ENCODE measurements at places on chromosomes 16 and 17.

DNA sequence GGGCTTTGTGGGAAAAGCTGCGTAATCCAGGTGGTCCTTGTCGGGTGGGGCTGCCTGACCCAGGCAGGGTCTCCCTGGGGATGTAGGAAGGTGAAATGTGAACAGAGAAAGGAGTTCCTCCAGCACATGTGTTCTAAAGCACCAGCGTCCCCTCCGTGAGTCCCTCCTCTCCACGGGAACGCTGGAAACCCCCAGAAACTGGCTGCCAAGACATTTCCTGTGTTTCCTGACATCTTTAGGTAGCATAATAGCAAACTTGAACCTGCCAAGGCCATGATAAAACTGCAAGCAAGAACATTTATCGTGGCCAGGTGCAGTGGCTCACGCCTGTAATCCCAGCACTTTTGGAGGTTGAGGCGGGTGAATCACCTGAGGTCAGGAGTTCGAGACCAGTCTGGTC lies 12.6 kb upstream of the PYDC1 start:
- no peak for DNase-seq

- peak; percentile 49 for DNase-seq
These were observed 159.9 kb downstream of the ANKFN1 start for GRCh38 chr17:56313201-56313600.

DNA sequence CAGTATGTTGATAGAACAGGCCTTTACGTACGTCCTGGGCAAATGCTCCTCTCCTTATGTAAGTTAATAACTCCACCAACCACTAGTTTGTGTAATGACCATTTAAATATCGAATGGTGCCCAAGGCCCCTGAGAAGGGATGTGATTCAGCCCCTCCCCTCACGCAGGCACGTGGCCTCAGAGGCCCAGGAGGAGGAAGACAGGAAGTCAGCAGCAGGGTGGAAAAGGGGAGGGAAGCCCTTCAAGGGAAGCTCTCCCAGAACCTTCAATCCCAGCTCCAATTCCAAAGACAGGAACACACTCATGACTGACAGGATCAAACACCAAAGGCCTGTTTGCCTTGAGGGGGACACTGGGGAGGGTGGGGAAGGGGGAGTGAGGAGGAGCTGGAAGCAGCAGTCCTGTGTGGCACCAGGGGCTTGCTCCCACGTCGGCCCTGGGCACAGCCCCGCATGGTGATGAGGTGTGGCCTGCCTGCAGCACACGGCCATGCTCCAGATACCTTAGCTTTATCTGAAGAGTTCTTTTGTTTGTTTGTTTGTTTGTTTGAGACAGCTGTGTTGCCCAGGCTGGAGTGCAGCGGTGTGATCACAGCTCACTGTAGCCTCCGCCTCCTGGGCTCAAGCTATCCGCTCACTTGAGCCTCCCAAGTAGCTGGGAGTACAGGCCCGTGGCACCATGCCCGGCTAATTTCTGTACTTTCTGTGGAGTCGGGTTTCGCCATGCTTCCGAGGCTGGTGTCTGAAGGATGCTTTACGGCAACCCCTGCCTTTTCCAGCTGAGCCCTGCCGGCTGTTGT lies 105.0 kb downstream of the ZNF778 start:
- DNase-seq: peak; percentile 22

DNA sequence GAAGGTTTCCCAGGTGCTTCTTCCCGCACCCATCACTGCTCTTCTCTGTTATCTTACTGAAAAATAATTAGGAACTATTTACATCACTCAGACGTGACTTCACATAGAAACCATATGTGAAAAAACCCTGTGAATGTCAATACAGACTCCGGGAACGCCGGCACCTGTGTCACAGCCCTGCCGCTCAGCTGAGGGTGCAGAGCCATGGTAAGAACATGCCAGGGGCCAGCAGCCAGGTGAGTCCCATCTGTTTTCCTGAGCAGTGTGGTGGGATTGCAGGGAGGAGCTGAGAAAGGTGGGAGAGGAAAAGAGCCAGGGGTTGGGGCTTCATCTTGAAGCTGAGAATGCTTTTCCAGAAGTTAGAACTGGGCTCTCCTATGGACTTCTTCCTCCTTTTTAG lies 13.7 kb downstream of the FOXF1 start:
- no peak for DNase-seq

DNA sequence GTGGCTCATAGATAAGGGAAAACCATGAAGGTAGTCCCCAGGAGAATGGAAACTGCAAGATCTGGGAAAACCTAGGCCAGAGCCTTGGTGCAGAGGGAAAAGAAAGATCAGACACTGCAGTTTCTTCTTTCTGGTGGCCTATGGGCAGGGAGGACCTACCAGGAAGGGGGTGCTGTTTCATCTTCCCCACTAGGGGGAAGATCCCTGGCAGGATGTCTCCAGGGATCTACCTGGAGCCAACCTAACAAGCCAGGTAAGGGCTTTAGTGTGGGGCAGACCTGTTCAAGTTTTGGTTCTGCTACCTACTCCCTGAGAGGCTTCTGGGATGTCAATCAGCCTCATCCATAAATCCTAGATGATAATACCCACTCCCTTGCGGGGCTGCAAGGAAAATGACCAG lies 21.4 kb downstream of the TOM1L2 start:
- no peak for DNase-seq

GRCh38 chr17:50174444-50174843 lies 8.6 kb downstream of the SGCA start:
- DNase-seq: no peak

GRCh38 chr17:68277807-68278206 lies 13.1 kb downstream of the SLC16A6 start:
- DNase-seq: no peak

DNA sequence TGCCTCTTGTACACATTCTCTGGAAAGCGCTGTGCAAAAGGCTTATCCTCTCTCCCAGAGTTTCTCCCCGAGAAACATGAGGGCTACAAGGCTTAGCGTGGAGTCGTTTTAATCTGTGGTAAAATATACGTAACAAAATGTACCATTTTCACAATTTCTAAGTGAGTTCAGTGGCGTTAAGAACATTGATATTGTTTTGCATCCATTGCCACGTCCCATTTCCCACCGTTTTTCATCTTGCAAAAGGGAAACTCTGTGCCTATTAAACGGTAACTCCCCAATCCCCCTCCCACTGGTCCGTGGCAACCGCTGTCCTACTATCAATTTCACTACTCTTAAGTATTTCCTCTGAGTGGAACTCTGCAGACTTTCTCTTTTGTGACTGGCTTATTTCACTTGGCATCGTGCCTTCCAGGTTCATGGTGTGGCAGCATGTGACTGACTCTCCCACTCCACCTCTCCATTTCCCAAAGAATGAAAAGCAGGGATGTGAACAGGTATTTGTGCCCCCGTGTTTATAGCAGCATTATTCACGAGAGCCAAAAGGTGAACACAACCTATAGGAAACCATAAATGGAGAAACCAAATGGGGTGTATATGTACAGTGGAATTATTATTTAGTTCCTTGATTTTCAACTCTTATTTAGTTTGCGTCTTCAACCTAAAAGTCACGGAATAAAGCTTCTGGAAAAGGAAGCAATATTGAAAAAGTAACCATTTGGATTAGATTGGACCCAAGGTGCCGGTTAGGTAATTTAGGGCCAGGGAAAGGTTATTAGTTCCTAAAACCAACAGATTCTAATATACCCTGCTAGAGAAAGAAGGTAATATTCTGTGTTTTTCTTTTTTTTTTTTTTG lies 1.1 kb upstream of the USP32 start:
- DNase-seq: peak; percentile 81

Measured in MV-4-11 (cell line).